ENCODE measurements at places on chromosomes 16 and 17.
A peak's percentile ranks its signal among the peaks of the same experiment; 100 is the strongest.

DNA sequence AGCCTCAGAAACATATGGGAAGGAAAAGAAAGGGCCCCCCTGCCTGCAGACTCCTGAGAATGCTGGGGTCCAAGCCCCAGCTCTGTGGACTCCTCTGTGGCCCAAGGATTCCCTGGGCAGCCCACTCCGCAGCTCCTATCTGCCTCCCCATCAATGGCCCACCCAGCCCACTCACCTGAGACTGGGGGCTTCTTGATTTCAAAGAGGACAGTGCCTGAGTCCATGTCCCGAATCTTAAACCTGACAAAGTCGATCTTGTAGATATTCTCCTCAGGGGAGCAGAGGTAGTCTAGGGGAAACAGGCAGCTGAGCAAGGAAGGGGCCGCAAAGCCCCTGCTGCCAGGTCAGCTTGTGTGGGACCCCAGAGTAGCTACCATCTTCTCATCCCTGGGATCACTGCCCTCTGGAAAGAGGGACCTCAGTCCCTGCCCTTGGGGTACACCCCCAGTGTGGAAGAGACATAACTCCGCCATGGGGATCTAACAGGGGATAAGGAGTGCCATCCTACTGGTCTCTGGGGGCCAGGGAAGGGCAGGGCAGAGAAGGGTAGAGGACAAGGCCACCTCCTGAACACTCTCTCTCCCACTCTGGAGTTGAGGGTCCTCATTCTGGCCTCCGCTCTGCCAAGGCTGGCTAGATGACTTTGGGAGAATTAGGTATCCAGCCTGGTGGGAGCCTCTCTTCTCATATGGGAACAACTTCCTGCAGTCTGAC, 3.9 kb downstream of the UNC119 start:
- no peak for DNase-seq

DNA sequence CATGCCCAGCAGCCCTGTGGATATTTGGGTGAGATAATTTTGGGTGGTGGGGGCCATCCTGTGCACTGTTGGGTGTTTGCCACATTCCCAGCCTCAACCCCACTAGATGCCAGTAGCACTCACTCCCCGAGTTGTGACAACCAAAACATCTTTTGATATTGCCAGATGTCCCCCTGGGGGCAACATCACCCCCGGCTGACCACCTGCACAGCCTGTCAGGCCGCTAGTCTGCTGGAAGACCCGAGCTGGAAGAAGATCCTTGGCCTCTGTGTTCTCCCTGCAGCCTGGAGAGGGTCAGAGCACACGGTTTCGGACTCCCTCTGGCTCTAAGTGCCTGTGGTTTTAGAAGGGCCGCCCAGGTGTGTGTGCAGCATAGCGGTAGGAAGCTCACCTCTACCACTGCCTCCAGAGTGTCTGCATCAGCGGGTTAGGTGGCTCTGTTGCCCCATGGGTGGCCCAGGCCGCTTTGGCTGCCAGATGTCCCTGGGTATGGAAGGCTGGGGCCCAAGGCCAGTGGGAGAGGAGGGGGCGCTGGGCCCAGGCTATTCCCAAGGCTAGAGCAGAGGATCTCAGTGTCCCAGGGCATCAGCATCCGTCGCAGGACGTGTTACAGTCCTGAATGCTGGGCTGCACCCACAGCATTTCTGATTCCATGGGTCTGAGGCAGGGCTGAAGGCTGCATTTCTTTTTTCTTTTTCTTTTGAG, 195.8 kb upstream of the GSE1 start:
- DNase-seq: no peak

- DNase-seq: no peak
Observed at GRCh38 chr17:16425698-16426659, 10.6 kb downstream of the TRPV2 start.

DNA sequence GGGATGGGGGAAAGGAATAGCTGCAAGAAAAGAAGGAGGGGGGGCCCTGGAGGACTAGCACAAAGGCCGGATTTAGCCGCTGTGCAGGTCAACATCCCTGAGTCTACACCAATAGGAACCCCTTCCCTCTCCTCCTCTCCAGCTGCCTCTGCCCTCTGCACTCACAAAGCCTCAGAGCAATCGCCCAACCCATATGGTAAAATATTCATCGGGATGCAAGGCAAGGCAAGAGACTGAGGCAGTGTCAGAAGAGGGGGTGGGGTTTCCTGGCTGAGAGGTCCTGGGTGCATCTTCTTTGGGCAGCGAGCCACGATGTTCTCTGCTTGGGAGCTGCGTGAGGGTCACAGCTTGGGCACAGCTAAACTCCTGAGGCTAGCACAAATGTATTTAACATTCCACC, 115.5 kb upstream of the NLRP1 start:
- DNase-seq: no peak

DNA sequence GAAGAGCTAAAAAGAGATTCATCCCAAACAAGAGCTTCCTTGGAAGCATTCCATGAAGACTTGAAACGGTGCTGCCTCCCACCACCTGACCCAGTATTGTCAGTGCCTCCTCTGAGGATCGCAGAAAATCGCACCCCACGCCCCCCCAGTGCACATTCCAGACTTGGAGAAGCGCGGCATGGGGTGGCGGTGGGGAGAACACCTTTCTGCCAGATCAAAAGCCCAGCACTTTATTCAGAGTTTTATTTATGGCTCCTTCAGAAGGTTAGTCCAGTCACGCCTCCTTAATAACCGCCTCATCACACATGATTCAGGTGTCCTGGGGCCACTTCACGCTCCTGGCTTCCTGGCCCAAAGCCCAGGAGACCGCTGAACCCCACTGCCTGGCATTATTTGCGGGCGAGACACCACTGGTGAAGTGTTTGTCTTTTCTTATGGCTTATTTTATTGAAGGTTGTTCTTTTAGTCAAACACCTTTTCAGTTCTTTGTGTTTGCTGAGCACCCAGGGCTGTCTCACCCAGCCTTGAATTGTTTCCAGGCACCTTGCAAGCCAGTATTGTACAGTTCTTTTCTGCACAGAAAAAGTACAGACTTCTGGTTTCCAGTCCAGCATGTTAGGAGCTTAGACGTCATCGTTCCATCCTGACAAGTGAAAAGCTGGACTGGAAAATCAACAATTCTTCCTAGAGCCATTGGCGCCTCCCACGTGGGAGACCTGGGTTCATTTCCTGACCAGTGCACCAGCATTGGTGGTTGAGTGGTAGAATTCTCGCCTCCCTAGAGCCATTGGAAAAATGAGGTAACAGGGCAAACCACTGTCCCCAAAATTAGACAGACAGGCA, 79.6 kb upstream of the CACNG5 start:
- DNase-seq: no peak

DNA sequence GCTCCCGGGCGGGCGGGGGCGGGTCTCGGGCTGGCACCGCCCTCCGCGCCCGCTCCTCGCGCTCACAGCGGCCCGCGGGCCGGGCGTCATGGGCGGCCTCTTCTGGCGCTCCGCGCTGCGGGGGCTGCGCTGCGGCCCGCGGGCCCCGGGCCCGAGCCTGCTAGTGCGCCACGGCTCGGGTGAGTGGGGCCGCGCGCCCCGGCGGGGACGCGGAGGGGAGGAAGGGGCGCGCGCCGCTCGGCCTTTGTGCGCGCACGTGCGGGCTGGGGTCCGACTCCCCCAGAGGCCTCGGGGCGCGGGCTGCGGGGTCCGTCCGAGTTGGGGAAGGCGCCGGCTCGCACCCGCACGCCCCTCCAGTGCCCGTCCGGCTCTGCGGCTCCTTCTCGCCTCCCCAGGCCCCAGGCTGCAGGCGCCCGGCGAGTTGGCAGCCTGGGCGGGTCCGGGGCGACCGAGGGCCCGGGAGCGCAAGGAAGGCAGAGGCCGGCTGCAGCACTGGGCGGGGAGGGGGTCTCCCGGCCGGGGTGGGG, at the start of gene NME4:
Gene NME4, plus strand, starts transcription at position 65 of the 527 bp plus-strand sequence. Its CDS starts 24 bp downstream, at position 89.
- DNase-seq: no peak

GRCh38 chr17:6124856-6125255, 54.7 kb downstream of the WSCD1 start:
- DNase-seq: no peak

DNA sequence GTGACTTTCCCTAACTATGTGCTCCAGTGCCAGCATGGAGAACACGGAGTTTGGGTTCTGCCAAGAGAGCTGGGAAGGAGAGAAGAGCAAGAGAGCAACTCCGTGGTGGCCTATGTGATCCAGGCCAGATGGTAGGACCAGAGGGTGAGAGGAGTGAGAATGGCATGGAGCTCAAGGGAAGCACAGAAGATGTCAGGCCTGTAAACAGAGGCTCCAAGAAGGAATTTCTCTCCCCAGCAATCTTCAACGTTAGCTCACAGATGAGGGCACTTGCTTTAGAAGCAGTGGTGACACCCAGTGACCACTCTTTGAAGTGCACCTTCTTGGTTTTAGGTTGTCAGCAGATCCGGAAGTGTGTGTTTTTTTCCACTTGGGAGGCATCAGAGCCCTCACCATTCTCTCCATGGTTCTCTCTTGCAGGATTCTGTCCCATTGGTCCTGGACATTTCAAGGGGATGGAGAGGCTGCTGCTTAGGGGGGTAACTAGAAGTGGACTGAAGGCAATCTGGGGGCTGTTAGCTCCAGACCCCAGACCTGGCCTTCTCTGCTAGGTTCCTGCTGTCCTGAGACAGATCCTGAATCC, 18.1 kb upstream of the TMEM98 start:
- peak; percentile 28 for DNase-seq

DNA sequence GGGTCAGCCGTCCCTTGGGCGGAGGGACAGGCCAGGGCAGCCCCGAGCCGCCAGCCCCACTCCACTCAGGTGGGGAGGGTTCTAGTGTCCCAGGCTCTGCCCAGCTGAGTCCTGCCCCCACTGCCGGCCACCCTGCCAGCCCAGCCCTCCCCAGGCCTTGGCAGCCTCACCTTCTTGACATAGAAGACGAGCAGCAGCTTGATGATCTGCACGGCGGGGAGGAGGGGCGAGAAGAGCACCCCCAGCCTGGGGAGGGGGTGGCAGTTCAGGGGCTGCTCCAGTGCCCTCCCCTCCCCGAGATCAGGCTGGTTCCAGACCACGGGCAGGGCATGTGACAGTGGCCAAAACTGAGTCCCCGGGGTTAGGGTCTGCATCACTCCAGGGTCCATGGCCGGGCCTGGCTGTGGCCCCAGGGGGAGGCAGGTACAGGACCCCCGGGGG, 9.7 kb downstream of the TMC6 start:
- no peak for DNase-seq

GRCh38 chr17:27283060-27283459, 10.9 kb upstream of the WSB1 start:
- no peak for DNase-seq

DNA sequence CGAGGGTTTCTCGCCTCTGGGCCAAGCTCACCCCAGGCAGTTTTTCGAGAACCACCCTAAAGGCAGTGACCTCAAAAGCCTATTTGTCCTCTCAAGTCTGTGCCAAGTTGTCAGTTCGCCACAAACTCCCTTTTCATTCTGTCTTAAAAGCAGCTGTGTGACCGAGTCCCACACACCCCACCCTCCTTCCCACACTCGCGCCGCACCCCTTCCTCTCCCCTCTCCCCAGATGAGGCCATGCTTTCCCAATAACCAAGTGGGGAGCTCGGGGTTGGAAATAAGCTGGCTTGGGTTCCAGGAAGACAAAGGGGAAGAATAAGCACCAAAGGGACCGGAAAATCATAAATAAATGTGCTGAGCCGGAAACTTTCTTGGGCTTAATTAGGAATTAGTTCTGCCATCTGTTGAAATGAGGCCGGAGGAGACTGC, 36.7 kb downstream of the GRIN2C start:
- no peak for DNase-seq

- peak; percentile 13 for DNase-seq
Observed at GRCh38 chr16:53912155-53912554, 208.2 kb downstream of the FTO start.

GRCh38 chr17:43412166-43412565, 13.4 kb downstream of the ARL4D start:
- DNase-seq: no peak

DNA sequence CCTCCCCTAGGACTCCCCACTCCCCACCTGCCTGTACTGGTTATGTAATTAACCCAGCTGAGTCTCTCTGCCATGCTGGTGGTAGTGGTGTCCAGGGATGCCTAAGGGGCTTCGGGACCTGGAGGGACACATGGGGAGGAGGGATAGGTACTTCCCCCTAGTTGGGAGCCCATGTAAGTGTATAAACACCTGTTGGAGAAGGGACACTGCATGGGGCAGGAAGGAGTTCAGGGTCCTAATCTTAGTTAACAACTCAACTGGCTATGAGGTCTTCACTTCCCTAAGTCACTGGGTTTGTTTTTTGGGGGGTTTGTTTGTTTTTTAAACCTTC, 1.3 kb downstream of the RASL10B start:
- DNase-seq: no peak
